ENCODE measurements at places on chromosomes 7 and 10.

- no peak for DNase-seq
Observed at GRCh38 chr7:137990251-137990941, 11.5 kb downstream of the CREB3L2 start.

DNA sequence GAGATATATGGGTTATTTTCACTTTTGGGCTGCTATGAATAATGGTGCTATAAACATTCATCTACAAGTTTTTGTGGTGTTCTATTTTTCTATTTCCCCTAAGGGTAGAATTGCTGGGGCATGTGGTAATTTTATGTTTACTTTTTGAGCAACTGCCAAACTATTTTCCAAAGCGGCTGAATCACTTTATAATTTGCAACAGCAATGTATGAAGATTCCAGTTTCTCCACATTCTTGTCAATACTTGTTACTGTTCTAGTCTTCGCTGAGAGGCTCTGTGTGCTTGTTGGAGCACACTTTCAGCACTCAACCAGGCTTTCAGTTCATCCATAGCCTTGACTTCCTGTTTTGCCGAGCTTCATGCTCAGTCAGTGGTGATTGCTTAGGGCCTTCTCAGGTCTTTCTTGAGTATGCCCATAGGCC, 39.0 kb downstream of the ADK start:
- peak; percentile 62 for DNase-seq

DNA sequence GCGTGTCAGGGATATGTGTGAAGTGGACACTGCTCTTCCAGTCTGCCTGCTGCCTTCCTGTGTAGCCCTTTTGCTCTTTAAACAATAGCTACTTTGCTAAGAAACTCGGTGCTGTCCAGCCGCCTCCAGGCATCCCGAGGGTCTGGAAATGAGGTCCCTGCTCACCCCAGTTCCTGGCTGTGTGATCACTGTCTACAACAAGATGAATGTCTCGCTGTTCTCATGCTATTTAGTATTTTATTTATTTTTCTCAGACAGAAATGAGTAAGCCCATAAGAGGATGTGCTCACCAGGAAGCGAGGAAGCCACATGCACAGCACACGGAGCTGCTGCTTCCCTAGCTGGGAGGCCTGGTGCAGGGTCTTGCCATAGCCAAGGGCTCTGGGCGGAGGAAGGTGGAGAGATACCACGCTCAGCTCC, 167.0 kb upstream of the PITRM1 start:
- no peak for DNase-seq

- DNase-seq: peak; percentile 24
Observed at GRCh38 chr10:30392564-30392990, 41.4 kb upstream of the MAP3K8 start.

- no peak for DNase-seq
Observed at GRCh38 chr7:130191791-130192190, 13.4 kb downstream of the TMEM209 start.

DNA sequence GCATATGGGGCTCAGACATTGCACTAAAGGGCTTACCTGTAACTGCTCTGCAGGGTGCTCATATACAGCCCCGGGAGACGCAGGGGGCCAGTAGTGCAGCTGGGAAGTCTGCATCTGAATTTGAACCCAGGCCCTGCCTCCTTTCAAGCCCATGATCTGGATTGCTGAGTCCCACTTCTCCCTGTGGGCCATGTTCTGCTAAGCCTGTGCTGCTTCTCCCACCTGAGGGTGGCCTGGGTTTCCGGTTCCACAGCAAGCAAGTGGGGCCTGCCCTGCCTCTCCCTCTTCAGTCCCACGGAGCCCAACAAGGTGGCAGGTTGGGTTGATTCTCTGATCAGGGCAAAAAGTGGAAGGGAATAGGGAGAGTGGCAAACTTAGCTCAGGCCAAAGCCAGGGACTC, 56.6 kb upstream of the GDF10 start:
- DNase-seq: no peak

- no peak for DNase-seq
Observed at GRCh38 chr7:8263048-8263447, 1.1 kb upstream of the ICA1 start.

GRCh38 chr10:56240471-56240870, 120.6 kb downstream of the ZWINT start:
- no peak for DNase-seq

DNA sequence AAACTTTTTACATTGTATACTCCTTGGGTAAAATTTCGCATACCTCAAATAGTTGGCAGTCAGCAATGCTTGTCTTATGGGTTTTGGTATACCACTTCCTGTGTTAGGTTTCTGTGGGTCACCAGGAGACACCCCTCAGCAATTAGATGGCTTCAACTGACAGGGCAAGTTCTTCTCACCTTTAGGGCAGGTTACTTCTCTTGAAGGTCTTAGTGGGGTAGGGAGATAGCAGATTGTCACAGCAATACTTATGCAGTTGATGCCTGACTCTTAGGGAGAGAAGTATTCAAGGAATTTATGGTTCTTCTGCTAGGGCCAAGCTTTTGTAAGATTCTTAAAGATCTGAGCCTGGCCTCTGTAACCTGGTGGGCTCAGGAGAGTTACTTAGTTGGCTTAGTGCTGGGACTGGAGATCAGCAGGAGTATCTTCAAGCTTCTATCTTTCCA, 42.9 kb downstream of the MKLN1 start:
- no peak for DNase-seq

- DNase-seq: no peak
Observed at GRCh38 chr10:14858338-14858960, 20.2 kb upstream of the SUV39H2 start.

GRCh38 chr7:14818871-14819270, 83.7 kb downstream of the DGKB start:
- DNase-seq: no peak

DNA sequence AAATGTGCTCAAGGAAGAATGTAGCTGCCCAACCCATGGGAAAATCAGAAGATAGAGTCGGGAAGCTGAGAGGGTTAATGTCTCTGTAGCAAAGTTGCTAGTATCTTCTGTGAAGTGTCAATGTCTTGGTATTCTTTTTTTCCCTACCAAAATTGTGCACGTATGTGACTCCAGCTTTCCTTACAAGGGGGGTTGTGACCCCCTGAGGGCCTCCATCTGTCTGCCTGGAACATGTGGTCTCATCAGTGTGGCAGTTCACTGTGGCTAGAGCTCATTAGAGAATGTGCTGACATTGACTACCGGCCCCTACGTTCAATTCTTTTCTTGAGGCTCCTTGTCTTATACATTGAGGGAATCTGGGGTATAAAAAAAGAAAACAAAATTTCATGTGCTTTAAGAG, 725.2 kb upstream of the CELF2 start:
- no peak for DNase-seq

GRCh38 chr7:36937754-36938563, 213.7 kb upstream of the AOAH start:
- no peak for DNase-seq

- DNase-seq: no peak
Observed at GRCh38 chr10:50805981-50806622, 66.4 kb downstream of the ASAH2B start.

GRCh38 chr7:87413951-87414793, 61.3 kb downstream of the ABCB4 start:
- DNase-seq: no peak

DNA sequence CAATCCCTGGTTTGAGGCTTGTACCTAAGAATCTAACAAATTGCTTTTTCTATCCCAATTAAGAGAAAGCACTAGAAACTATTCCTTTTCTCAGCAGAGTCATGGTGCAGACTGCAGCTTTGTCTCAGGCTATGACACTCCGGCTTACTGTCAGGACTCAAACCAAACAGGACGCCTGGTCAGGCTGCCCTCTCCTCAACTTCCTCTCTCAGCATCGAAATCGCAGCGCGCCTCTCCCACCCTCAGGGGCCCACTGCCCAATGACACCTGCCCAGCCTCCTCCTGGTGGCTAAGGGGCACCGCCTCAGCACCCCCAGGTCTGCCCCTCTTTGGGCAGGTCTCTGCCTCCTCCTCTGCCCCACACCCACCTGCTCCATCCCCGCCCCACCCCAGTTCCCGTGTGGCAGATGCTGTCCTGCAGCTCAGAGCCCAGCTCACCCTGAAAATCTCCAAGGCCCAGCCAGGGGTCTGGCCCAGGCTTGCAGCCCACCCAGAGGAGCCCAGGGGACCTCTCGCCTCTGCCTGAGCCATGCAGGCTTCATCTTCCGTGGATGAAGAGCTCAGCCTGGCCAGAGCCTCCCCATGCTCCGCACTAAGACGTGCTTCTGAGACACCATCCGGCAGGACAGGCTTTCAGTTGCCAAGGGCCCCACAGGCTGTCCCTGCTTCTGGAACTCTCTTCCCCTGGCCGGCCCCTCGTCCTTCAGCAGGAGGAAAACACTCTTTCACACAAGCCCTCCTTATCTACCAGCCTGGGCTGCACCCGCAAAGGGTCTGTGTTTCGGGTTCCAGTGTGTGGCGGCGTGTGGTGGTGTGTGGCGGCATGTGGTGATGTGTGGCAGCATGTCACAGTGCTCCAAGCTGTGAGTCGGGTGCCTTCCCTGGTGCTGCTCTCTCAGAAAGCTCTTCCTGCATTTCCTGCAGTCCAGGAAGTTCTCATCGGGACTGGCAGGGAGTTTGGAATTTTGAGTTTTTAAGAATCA, 16.4 kb upstream of the PTPRN2 start:
- no peak for DNase-seq

GRCh38 chr7:154859747-154860620, 142.9 kb downstream of the PAXIP1 start:
- no peak for DNase-seq

GRCh38 chr7:157875230-157876179, 538.7 kb downstream of the DNAJB6 start:
- DNase-seq: peak; percentile 11

DNA sequence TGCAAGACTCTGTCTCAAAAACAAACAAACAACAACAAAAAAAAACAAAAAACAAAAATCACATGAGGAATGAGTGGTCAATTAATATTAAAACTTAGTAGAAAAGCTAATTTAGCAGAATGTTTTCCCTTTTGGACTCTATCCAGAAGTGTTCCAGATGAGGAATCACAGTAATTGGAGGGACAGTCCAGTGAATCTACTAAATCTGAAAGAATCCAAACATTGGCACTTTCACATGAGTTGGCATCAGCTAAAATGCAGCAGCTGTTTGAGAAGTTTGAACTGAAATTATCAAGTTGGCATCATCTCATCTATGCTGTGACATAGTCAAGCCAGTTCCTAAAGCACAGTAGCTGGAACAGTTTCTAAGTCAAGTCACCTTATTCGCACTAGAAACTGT, 367.8 kb downstream of the PPP1R3A start:
- no peak for DNase-seq

- no peak for DNase-seq
Observed at GRCh38 chr7:138164804-138165203, 88.5 kb downstream of the AKR1D1 start.

- no peak for DNase-seq
Observed at GRCh38 chr10:3452683-3453361, 280.2 kb upstream of the PITRM1 start.

DNA sequence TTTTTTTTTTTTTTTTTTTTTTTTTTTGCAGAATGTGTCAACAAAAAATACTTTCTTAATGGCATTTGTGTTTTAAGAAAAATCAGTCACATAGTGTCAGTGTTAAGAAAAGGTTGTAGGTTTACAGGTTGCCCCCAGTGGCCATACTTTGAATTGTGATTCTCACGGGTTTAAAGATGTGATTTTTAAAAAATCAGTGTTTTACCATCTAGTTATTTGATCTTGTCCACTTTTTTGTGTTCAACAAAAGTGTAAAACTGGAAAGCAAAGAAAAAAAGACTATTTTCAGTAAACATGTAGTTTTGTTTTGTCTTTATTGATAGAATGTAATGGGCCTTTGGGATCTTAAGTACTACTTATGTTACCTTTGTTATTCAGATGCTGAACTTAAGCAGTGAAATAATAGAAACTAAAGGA, 25.7 kb downstream of the SUV39H2 start:
- no peak for DNase-seq

- no peak for DNase-seq
Observed at GRCh38 chr10:107834706-107835105, 670.2 kb upstream of the SORCS1 start.

- DNase-seq: no peak
Observed at GRCh38 chr10:15335508-15335907, 35.6 kb downstream of the FAM171A1 start.

GRCh38 chr7:129213828-129214227, 11.0 kb upstream of the AHCYL2 start:
- no peak for DNase-seq

DNA sequence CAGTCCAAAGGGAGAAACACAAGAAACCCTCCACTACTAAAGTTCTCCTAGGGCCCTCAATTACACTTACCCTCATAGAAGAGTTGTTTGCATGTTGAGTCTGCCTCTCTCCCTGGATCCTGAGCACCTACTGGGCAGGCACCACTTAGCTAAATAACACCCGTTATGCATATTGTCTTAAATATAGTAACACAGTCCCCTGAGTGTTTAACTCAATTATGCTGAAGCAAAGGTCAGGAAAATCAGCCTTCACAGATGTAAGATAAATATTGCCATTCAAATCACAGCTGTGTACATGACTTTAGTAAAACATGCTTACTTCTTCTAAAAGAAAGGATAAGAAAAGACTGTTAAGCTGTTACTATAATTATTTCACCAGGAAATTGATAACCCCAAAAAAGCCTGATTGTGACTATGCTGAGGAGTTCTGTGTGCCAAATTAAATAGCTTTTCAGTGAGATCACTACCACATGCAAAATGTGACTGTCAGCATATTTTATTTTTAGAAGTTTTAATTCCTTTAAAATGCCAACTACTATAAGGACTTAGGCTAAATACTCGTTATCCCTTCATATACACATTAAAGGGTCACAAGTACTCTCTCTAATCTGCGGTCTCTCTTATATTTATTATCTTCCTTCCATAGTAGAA, 733.9 kb upstream of the PHF14 start:
- no peak for DNase-seq

DNA sequence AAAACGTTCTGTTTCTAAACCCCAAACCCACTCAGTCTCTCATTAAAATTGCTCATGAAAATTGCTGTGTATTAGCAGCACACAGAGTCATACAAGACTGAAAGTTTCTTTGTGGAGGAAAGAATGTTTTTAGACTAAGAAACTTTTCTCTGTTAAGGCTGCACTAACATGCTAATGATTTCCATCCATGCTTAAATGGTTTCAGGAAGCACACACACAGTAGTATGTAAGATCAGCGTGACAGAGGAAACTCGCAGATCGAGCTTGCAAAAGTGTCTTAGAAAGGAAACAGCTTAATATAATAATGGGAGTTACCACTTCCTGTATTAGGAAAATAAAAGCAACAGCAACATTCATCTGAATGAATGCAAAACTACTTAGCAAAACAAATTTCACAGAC, 112.7 kb downstream of the ICA1 start:
- DNase-seq: no peak

GRCh38 chr7:3634396-3634795, 333.3 kb downstream of the SDK1 start:
- no peak for DNase-seq

DNA sequence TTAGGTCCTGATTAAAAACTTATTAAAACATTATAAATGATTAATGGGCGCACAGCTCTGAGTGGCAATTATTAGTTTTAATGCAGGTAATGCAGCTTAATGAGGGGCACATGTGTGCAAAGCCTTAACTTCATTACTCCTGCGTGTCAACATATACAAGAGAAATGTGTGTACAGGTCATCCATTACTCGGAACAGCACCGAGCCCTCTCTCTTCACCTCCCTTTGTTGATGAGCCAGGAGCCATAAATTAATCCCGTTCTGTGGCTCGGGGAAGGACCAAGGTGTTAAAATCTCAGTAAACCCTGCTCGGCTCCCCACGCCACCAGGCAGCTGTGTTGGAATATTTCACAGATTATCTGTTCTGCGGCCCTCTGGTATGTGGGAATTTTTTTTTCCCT, 77.8 kb downstream of the EBF3 start:
- no peak for DNase-seq

- no peak for DNase-seq
Observed at GRCh38 chr10:17682236-17682946, 38.4 kb downstream of the STAM start.

All from GF-D8 (cell line).